ENCODE measurements at places on chromosomes 7 and 10.
A peak's percentile ranks its signal among the peaks of the same experiment; 100 is the strongest.

- DNase-seq: no peak
Measured at GRCh38 chr7:17166824-17167379, 131.6 kb upstream of the AHR start.

DNA sequence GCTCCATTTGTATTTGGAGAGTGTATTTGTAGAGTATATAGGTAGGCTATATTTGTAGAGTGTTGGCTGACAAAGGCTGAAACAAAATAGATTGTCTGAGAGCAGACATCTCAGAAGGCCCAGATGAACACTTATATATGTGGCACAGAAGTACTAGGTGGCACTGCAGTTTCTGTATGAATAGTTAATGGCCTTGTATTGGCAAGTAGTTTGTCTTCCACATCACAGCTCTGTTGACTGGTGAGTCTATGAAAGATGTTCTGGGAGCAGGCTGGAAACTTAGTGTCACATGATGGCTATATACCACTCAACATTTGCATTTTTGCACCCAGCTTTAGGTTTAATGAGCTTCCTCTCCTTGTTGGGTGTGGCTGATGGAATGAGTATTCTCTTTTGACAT is 51.9 kb downstream of the CCNY start:
- no peak for DNase-seq

GRCh38 chr7:156024201-156024600 is 211.9 kb upstream of the SHH start:
- peak; percentile 49 for DNase-seq

GRCh38 chr7:143373255-143373794 is 7.8 kb upstream of the ZYX start:
- no peak for DNase-seq

- DNase-seq: no peak
Measured at GRCh38 chr7:44257618-44258422, 57.0 kb downstream of the YKT6 start.

- DNase-seq: no peak
Measured at GRCh38 chr10:44765299-44765698, 145.8 kb upstream of the TMEM72 start.
